ENCODE measurements at places on chromosomes 1 and 21. TPM values are rescaled to one million over a fixed set of nuclear protein-coding genes. Genes with fewer than 3 reads are reported as not detected.
A peak's percentile ranks its signal among the peaks of the same experiment; 100 is the strongest.

Gene OR2AK2
- polyA plus RNA-seq, result not detected

Gene RGS4
- 2.0 TPM for polyA plus RNA-seq

Gene BEND5
- 27.1 TPM for polyA plus RNA-seq

Gene PAQR7
- polyA plus RNA-seq, result 30.2 TPM

Gene OR10T2
- polyA plus RNA-seq, result not detected

Gene HPCA
- polyA plus RNA-seq, result 1.2 TPM

Gene STUM
- polyA plus RNA-seq, result 1.9 TPM

Gene RIIAD1
- polyA plus RNA-seq, result 4.0 TPM

Gene ITGB2
- polyA plus RNA-seq, result 9.5 TPM

Gene FBXO28
- polyA plus RNA-seq, result 8.8 TPM

Gene OR2L3
- not detected for polyA plus RNA-seq

Gene RIPPLY3
- 0.26 TPM for polyA plus RNA-seq

GRCh38 chr1:160659566-160659965 lies 12.7 kb upstream of the SLAMF1 start:
- no peak overlapping the region for H3K4me3 ChIP-seq
- H3K36me3 ChIP-seq, result no peaks in the 10 kb centered on the region
- H3K27ac ChIP-seq, result no peak overlapping the region
- no peaks in the 10 kb centered on the region for H3K4me1 ChIP-seq
- DNase-seq, result no peak

DNA sequence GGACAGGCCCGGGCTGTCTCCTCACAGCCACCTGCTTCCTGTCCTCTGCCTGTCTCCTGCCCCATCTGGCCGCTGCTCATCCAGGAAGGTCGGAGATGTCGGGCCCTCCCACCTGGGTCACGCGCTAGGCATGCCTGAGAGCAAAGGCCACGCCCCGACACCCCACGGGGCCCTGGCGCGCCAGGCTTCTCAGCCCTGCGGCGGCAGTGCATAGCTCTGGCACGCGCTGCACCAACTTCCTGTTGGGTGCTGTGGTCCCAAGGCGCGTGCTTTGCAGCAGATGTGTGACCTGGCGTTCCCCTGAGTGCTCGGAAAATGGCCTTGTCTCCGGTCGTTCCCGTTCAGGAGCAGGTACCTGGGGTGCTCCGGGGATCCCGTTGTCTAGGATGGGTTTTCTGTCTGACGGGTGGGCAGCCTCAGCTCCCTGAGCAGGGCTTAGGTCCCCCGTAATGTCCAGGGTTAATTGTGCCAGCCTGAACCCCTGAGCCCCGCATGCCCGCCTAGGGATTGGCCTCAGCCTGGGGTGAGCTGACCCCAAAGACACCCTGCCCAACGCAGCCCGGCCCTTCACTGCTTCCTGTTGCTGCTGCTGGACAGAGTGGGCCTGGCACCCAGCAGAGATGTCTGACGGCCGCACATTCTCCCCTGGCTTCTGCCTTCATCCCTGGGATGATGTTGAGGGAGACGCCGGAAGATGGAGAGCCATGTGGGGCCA lies 19.4 kb upstream of the KCNAB2 start:
- H3K27me3 ChIP-seq, result no peaks in the 10 kb centered on the region
- no peaks in the 10 kb centered on the region for H3K36me3 ChIP-seq
- H3K27ac ChIP-seq, result no peak overlapping the region

GRCh38 chr1:55524006-55524405 lies 308.8 kb upstream of the USP24 start:
- no peak for DNase-seq
- no peaks in the 10 kb centered on the region for H3K36me3 ChIP-seq
- no peak overlapping the region for H3K4me3 ChIP-seq
- peaks cover 3% of the 10 kb centered on the region for H3K4me1 ChIP-seq

- peak within 1 kb of the TSS; percentile 90 for H3K4me3 ChIP-seq
- DNase-seq, result peak; percentile 96
- peak within 1 kb of the TSS; percentile 89 for H3K27ac ChIP-seq
- peaks cover 21% of the 10 kb centered on the region for H3K4me1 ChIP-seq
- no peaks in the 10 kb centered on the region for H3K27me3 ChIP-seq
Observed at GRCh38 chr1:183804916-183805841, at the start of gene RGL1. Gene RGL1, plus strand, starts transcription at chr1:183805120. Its CDS starts 178 bp downstream, at chr1:183805298.

- H3K27ac ChIP-seq, result no peak overlapping the region
- H3K36me3 ChIP-seq, result no peaks in the 10 kb centered on the region
- H3K4me1 ChIP-seq, result no peaks in the 10 kb centered on the region
- no peak for DNase-seq
- no peak overlapping the region for H3K4me3 ChIP-seq
Observed at GRCh38 chr1:196148367-196148970, 459.8 kb downstream of the KCNT2 start.

DNA sequence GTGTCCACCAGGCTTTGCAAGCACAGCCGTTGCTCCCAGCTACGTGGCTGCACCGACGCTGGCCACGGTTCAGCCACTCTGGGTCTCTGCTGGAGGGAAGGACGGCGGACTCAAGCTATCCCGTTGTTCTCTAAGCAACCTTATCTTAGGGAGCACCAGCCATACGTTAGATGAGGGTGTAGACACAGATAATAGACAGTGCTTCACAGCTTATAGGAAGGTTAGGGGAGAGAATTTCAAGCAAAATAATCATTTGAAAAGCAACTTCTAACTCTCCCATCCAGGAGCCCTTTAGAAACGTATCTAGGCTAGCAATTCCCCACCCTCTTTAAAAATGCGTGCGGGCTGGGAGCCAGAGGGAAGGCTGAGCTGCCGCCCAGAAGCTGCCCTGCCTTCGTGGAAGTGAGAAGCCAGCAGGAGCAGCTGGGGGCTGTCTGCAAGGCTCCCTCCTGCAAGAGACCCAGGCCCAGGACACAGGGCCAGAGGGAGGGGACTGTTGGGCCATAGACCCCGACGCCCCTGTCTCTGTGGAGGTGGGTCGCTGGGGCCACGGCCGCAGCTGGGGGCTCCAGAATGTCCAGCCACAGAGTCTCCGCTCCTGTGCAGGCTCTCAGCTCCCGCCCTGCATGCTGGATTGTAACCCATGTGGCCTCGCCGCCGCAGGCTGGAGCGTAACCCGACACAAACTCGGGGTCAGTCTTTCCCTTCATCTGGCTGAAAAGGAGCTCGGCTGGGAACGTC lies 31.2 kb upstream of the COL6A2 start:
- no peaks in the 10 kb centered on the region for H3K36me3 ChIP-seq
- H3K27ac ChIP-seq, result no peak overlapping the region
- peak; percentile 64 for DNase-seq
- H3K27me3 ChIP-seq, result no peaks in the 10 kb centered on the region

DNA sequence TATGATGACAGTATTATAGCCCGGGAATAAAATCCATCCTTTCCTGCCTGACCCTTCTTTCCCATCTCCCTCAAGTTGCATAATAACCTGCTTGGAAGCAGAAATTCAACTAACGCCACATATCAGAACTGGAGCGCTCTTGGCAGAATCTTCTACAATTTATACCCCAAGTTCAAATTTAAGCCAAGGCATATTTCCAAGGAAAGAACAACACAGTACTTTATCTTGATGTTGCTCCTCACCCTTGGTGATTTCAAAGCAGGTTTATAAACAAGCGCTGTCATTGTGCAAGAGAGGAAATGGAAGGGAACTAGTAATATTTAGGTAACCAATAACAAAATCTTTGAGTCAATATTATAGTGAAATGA lies 38.0 kb upstream of the PTGFRN start:
- H3K27me3 ChIP-seq, result no peaks in the 10 kb centered on the region
- no peak overlapping the region for H3K27ac ChIP-seq
- H3K4me1 ChIP-seq, result no peaks in the 10 kb centered on the region
- H3K4me3 ChIP-seq, result no peak overlapping the region
- no peaks in the 10 kb centered on the region for H3K36me3 ChIP-seq

GRCh38 chr1:187249196-187249595 lies 420.4 kb downstream of the PLA2G4A start:
- H3K27me3 ChIP-seq, result no peaks in the 10 kb centered on the region
- no peaks in the 10 kb centered on the region for H3K36me3 ChIP-seq
- no peak for DNase-seq

DNA sequence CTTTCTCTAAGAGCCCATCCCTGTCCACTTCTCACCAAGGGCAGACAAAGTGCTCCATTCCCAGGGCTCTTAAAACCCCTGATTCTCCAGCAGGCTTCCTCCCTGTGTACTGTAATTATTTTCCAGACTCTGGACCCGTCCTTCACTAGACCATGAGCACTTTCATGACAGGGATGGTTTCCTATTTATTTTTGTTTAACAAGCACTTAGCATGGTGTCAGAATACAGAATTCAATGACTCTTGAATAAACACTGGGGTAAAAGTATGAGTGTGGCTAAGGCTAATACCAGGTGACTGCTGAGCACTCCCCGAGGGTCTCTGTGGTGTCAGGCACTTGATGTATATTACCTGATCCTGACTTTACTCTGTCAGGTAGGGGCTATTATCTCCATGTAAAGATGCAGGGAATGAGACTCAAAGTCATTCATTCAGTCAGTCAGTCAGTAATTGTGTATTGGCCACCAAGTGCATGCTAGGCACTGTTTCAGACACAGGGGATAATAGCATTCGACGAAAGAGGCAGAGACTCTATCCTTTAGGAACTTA lies 47.2 kb downstream of the C1orf21 start:
- H3K4me3 ChIP-seq, result no peak overlapping the region
- H3K27ac ChIP-seq, result no peak overlapping the region
- H3K36me3 ChIP-seq, result no peaks in the 10 kb centered on the region

- no peak overlapping the region for H3K27ac ChIP-seq
- no peaks in the 10 kb centered on the region for H3K36me3 ChIP-seq
- no peak for DNase-seq
- no peak overlapping the region for H3K4me3 ChIP-seq
- H3K27me3 ChIP-seq, result no peaks in the 10 kb centered on the region
Observed at GRCh38 chr21:45457161-45457831, 52.3 kb downstream of the COL18A1 start.

GRCh38 chr21:45104560-45104959 lies 30.2 kb downstream of the ADARB1 start:
- no peaks in the 10 kb centered on the region for H3K36me3 ChIP-seq
- no peak overlapping the region for H3K4me3 ChIP-seq
- H3K27ac ChIP-seq, result no peak overlapping the region
- H3K27me3 ChIP-seq, result no peaks in the 10 kb centered on the region
- peaks cover 7% of the 10 kb centered on the region for H3K4me1 ChIP-seq

GRCh38 chr1:88504601-88505000 lies 179.5 kb upstream of the PKN2 start:
- H3K4me3 ChIP-seq, result no peak overlapping the region
- no peaks in the 10 kb centered on the region for H3K4me1 ChIP-seq
- H3K27ac ChIP-seq, result no peak overlapping the region
- DNase-seq, result no peak

GRCh38 chr1:180505732-180506335 lies 3.5 kb upstream of the ACBD6 start:
- no peak overlapping the region for H3K4me3 ChIP-seq
- H3K36me3 ChIP-seq, result no peaks in the 10 kb centered on the region
- no peak overlapping the region for H3K27ac ChIP-seq
- no peaks in the 10 kb centered on the region for H3K27me3 ChIP-seq

DNA sequence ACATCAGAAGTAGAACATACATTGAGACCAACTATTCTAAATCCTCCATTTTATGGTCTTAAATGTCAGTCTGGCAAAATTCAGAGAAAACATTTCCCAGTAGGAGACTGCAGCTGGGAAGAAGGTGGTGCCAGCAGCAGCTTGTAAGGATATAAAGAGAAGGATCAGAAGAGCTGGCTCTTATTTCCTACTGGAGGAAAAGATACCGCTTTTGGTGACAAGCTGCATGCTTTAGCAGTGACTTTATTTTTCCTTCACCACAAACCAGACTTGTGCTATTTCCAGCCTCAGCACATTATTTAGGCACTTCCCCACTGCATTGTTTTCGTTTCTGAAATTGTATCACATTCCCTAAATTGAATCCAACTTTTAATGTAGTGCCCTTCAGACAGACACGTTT lies 28.4 kb downstream of the RNF11 start:
- no peak overlapping the region for H3K27ac ChIP-seq
- peak; percentile 5 for DNase-seq
- H3K4me3 ChIP-seq, result no peak overlapping the region
- peaks cover 8% of the 10 kb centered on the region for H3K4me1 ChIP-seq
- no peaks in the 10 kb centered on the region for H3K27me3 ChIP-seq
- no peaks in the 10 kb centered on the region for H3K36me3 ChIP-seq

GRCh38 chr1:45968941-45969666 lies 163.3 kb downstream of the PIK3R3 start:
- H3K4me1 ChIP-seq, result no peaks in the 10 kb centered on the region
- DNase-seq, result no peak
- H3K27ac ChIP-seq, result no peak overlapping the region
- H3K27me3 ChIP-seq, result no peaks in the 10 kb centered on the region
- no peaks in the 10 kb centered on the region for H3K36me3 ChIP-seq

GRCh38 chr21:29378832-29379231 lies 80.1 kb downstream of the BACH1 start:
- H3K4me1 ChIP-seq, result no peaks in the 10 kb centered on the region
- no peak overlapping the region for H3K27ac ChIP-seq
- no peaks in the 10 kb centered on the region for H3K27me3 ChIP-seq
- H3K36me3 ChIP-seq, result no peaks in the 10 kb centered on the region

GRCh38 chr1:39960431-39960958 lies 5.5 kb downstream of the MFSD2A start:
- no peaks in the 10 kb centered on the region for H3K36me3 ChIP-seq
- peak; percentile 60 for DNase-seq
- peaks cover 10% of the 10 kb centered on the region for H3K4me1 ChIP-seq
- H3K4me3 ChIP-seq, result no peak overlapping the region
- peaks cover 2% of the 10 kb centered on the region for H3K27me3 ChIP-seq
- no peak overlapping the region for H3K27ac ChIP-seq

DNA sequence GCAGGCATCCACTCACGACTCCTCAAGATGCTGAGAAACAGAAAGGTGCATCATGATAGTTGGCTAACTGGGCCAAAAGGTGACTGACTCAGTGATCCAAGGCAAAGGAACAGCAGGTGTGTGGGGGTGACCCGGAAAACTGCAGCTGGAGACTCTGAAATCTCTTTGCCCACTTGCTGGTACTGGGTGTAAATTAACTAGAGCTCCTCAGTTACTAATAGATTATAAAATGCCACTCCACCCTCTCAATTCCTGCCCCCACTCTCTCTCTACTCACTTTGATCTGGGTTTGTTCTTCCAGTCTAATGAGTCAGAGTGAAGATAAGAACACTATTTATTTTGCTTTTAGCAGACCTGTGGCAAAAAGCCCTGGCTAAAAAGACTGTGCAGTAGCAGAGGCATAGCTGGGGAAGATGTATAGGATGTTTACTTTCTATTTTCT lies 7.2 kb upstream of the PIGC start:
- peaks cover 8% of the 10 kb centered on the region for H3K4me1 ChIP-seq
- H3K4me3 ChIP-seq, result no peak overlapping the region
- H3K27ac ChIP-seq, result peak overlapping the region; percentile 45
- DNase-seq, result no peak
- H3K36me3 ChIP-seq, result no peaks in the 10 kb centered on the region

- H3K27me3 ChIP-seq, result no peaks in the 10 kb centered on the region
- H3K36me3 ChIP-seq, result no peaks in the 10 kb centered on the region
- DNase-seq, result no peak
- H3K4me1 ChIP-seq, result peaks cover 2% of the 10 kb centered on the region
- no peak overlapping the region for H3K4me3 ChIP-seq
- H3K27ac ChIP-seq, result no peak overlapping the region
Observed at GRCh38 chr1:175133673-175134435, 58.7 kb downstream of the KIAA0040 start.

DNA sequence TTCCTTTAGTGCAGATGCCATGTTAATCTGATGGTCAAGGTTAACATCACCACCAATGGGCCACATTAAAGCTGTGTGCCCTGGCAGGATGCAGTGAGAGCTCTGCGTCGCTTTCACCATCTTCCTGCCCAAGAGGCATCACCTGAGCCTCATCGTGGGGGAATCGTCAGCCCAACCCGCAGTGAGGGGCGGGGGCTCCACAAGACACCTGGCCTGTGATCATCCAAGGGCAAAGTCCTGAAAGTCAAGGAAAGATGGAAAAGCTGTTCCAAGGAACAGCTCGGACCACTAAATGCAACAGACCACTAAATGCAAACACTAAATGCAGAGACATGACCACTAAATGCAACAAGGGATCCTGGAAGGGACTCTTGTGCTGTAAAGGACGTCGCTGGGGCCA lies 49.9 kb downstream of the WDR4 start:
- DNase-seq, result no peak
- H3K36me3 ChIP-seq, result no peaks in the 10 kb centered on the region
- no peaks in the 10 kb centered on the region for H3K27me3 ChIP-seq
- H3K4me1 ChIP-seq, result no peaks in the 10 kb centered on the region
- H3K4me3 ChIP-seq, result no peak overlapping the region
